ENCODE measurements at places on chromosomes 16 and 17.

DNA sequence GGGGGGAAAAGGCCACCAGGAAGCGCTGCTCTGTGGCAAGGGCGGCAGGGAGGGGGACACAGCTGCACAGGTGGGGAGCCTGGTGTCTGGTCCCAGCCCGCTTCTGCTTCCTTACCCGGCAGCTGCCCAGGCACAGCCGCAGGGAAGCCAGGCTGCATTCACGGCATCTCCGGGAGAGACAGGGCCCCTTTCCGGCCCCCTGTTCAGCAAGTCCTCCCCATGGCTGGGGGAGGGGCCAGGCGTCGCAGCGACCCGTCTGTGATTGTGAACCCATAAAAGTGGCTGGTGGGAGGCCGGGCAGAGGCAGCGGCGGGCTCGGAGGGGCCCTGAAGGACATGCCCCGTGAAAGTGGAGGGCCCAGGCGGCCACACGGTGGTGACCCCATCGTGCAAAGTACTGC, 28.7 kb downstream of the SOX8 start:
- no peak overlapping the region for H3K27ac ChIP-seq
- DNase-seq, result no peak
- H3K27me3 ChIP-seq, result peaks cover 65% of the 10 kb centered on the region
- H3K4me3 ChIP-seq, result no peak overlapping the region
- H3K4me1 ChIP-seq, result no peaks in the 10 kb centered on the region
- no peaks in the 10 kb centered on the region for H3K36me3 ChIP-seq

GRCh38 chr17:39772987-39773934, 35.5 kb downstream of the GRB7 start:
- no peak for DNase-seq
- H3K4me3 ChIP-seq, result no peak overlapping the region
- no peaks in the 10 kb centered on the region for H3K4me1 ChIP-seq
- no peak overlapping the region for H3K27ac ChIP-seq
- no peaks in the 10 kb centered on the region for H3K27me3 ChIP-seq

GRCh38 chr17:70717042-70717441, 547.7 kb downstream of the KCNJ2 start:
- H3K4me3 ChIP-seq, result no peak overlapping the region
- no peaks in the 10 kb centered on the region for H3K36me3 ChIP-seq
- H3K27me3 ChIP-seq, result no peaks in the 10 kb centered on the region
- no peaks in the 10 kb centered on the region for H3K4me1 ChIP-seq
- no peak for DNase-seq
- no peak overlapping the region for H3K27ac ChIP-seq

DNA sequence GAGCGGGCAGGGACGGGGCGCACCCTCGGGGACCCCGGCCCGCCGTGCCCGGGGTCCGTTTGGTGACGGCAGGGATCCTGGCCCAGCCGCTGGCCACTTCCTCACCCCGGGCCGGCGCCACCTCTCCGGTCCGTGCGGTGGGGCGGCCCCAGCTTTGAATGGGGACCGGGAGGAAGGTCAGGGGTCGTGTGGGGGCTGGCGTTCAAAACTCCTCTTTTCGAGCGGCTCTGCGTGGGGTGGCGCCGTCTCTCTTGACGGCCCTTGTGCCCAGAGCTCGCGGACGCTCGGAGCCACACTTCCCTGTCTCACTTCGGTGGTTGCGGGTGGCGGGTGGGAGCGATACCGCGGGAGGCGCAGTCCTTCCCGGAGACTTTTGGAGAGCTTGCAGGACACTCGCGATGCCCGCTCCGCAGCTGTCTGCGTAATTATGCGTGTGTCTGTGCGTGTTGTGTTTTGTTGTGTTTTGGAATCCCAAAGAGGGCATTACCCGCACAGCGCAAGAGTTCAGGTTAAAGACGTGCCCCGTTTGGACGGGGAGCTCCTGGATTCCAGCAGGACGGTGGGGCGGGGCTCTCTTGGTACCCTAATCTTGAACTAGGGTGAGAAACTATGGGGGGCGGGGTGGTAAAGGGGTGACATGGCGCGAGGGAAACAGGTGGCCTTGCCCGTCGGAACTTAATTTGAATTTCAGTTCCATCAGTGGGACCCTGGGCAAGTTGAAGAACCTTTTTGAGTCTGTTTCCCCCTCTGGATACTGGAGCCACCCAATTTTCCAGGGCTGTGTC, 637 bp downstream of the PLCG2 start:
- H3K4me1 ChIP-seq, result peaks cover 5% of the 10 kb centered on the region
- no peak for DNase-seq
- H3K27ac ChIP-seq, result peak overlapping the region; percentile 43
- no peaks in the 10 kb centered on the region for H3K36me3 ChIP-seq
- no peaks in the 10 kb centered on the region for H3K27me3 ChIP-seq

DNA sequence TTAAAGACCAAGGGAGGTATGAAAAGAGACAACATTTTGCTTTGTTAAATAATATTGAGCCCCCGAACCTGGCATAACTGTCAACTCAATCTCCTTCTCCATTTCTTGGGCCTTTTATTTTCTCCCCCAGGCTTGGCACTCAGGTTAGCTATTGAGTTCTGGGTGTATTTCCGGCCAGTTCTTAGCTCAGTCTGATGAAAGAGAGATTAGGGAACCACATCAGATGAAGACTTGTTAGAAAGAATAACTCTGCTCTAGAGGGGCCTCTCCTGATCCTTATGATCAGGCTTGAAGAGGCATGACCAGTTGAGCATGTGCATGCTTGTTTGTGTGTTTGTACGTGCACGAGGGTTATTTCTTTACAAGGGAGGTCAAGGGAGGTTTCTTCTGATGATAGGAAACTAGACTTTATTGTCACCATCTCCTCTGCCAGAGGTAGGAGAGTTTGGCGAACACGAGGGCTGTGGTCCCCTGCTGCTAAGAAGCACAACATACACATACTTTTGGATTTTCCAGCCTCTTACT, 29.2 kb upstream of the HS3ST2 start:
- H3K4me1 ChIP-seq, result no peaks in the 10 kb centered on the region
- H3K27me3 ChIP-seq, result no peaks in the 10 kb centered on the region
- H3K4me3 ChIP-seq, result no peak overlapping the region
- no peak overlapping the region for H3K27ac ChIP-seq
- no peaks in the 10 kb centered on the region for H3K36me3 ChIP-seq
- DNase-seq, result no peak

- peak; percentile 94 for DNase-seq
- H3K27me3 ChIP-seq, result no peaks in the 10 kb centered on the region
- H3K4me3 ChIP-seq, result peak within 1 kb of the TSS; percentile 68
- H3K4me1 ChIP-seq, result peaks cover 54% of the 10 kb centered on the region
- peaks cover 23% of the 10 kb centered on the region for H3K36me3 ChIP-seq
- peak within 1 kb of the TSS; percentile 90 for H3K27ac ChIP-seq
Observed at GRCh38 chr17:2054512-2055291, at the start of gene HIC1. Gene HIC1, plus strand, starts transcription at chr17:2055103. Its CDS starts 1,588 bp downstream, at chr17:2056691.

- no peak overlapping the region for H3K4me3 ChIP-seq
- DNase-seq, result no peak
- peaks cover 14% of the 10 kb centered on the region for H3K4me1 ChIP-seq
- H3K36me3 ChIP-seq, result peaks cover 85% of the 10 kb centered on the region
Observed at GRCh38 chr17:42700586-42701289, 18.4 kb downstream of the CNTNAP1 start.

DNA sequence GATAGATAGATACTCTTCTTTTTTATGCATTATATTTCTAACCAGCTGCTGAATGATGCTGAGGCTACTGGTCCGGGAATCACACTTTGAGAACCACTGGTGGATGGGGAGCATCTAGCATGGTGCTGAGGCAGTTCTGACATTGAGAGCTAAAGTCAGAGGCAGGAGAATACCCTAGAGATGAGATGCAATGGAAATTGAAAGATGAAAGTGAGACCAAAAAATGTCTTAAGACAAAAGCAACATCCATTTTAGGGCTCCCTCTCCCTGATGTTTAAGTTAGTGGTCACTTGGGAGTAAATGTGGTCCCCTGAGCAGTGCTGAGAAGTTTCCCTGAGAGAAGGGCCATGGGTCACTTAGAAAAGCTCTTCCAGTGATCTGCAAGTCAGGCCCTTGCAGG, 6.8 kb downstream of the PCTP start:
- H3K4me1 ChIP-seq, result peaks cover 33% of the 10 kb centered on the region
- H3K4me3 ChIP-seq, result no peak overlapping the region
- peaks cover 7% of the 10 kb centered on the region for H3K36me3 ChIP-seq

GRCh38 chr16:6891496-6891895, 441.1 kb upstream of the RBFOX1 start:
- H3K27me3 ChIP-seq, result no peaks in the 10 kb centered on the region
- H3K27ac ChIP-seq, result no peak overlapping the region
- no peaks in the 10 kb centered on the region for H3K4me1 ChIP-seq
- peak; percentile 74 for DNase-seq
- H3K4me3 ChIP-seq, result no peak overlapping the region

GRCh38 chr17:29563816-29564215, 3.0 kb downstream of the ABHD15 start:
- no peak overlapping the region for H3K4me3 ChIP-seq
- H3K27ac ChIP-seq, result no peak overlapping the region
- H3K4me1 ChIP-seq, result peaks cover 22% of the 10 kb centered on the region
- peaks cover 4% of the 10 kb centered on the region for H3K36me3 ChIP-seq
- no peak for DNase-seq

GRCh38 chr17:63975541-63976092, 2.9 kb upstream of the SCN4A start:
- DNase-seq, result no peak
- peaks cover 8% of the 10 kb centered on the region for H3K4me1 ChIP-seq
- no peaks in the 10 kb centered on the region for H3K36me3 ChIP-seq

GRCh38 chr17:81208651-81209050, 14.1 kb downstream of the CEP131 start:
- H3K27me3 ChIP-seq, result no peaks in the 10 kb centered on the region
- no peak overlapping the region for H3K4me3 ChIP-seq
- peaks cover 5% of the 10 kb centered on the region for H3K4me1 ChIP-seq
- DNase-seq, result no peak
- H3K36me3 ChIP-seq, result peaks cover 23% of the 10 kb centered on the region

- H3K36me3 ChIP-seq, result peaks cover 99% of the 10 kb centered on the region
- peaks cover 5% of the 10 kb centered on the region for H3K4me1 ChIP-seq
- H3K27ac ChIP-seq, result no peak overlapping the region
- H3K27me3 ChIP-seq, result no peaks in the 10 kb centered on the region
Observed at GRCh38 chr16:22323173-22323958, 26.2 kb downstream of the POLR3E start.

DNA sequence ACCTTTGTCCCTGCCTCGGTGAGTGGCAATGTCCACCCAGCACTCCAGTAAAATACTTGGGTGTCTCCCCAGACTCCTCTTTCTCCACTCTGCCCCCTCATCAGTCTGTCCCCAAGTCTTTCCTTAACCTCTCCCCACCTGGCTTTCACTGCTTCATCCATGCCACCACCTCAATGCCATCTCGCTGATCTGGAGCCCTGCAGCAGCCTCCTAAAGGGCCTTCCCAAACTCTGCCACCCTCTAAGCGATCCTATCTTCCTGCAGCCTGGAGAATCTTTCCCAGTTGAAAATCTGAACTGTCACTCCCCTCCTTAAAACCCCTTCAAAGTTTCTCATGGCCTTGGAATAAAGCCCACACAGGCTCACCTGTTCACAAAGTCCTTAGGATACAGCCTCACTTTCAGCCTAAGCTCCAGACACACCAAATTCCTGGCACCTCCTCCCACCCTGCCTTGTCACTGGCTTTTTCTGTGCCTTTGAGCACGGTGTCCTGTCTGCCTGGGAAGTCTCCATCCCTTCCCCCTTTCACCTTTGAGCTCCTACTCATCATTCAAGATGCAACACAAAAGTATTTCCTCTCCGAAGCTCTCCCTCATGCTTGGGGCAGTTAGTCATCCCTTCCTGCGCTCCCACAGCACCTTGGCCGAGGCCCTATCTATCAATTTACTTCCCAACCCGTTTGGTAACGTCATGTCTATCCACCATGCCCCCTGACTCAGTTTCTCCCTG, 2.8 kb downstream of the WNK4 start:
- no peak for DNase-seq
- no peak overlapping the region for H3K4me3 ChIP-seq

- H3K4me1 ChIP-seq, result no peaks in the 10 kb centered on the region
- no peak overlapping the region for H3K4me3 ChIP-seq
- H3K27ac ChIP-seq, result peak overlapping the region; percentile 61
- H3K27me3 ChIP-seq, result no peaks in the 10 kb centered on the region
- H3K36me3 ChIP-seq, result peaks cover 17% of the 10 kb centered on the region
Observed at GRCh38 chr16:55487048-55487803, 8.2 kb downstream of the MMP2 start.

DNA sequence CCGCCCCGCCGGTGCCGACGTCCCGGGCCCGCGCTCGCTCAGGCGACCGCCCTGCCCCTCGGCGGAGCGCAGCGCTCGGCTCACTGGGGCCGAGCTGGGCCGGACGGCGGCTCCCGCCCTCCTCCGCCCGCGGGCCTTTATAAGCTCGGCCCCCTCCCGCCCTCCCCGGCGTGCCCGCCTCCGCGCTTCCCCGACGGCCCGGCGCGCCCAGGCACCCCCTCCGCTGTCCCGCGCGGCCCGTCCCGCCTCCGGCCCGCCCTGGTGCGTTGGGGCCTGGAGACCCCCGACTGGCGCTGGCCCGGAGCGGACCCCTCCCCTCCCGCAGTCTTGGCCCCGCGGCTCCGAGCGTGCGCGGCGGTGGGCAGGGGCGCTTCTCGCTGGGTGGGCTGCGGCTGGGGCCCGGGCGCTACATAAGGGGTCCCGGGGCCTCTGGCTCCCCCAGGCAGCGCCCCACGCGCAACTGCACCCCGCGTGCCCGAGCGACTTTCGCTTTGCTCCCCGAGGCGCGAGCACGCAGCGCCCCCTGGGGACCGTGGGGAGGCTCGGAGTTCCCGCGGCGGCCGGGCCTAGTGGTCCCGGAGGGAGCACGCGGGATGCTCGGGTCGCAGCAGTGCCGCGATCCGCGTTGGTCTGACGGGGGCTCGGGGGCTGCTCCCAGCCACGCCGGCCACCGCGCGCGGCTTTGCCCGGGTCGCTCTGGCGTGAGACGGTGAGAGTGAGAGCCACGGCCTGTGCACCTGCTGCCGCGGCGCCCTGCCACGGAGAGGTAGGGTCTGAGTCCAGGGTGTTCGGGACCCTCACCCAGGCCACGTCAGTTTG, at the start of gene PIEZO1:
PIEZO1 (minus strand) TSS at position 115 of the 819 bp plus-strand sequence. CDS start 256 bp downstream, outside the sequence.
- H3K4me3 ChIP-seq, result peak within 1 kb of the TSS; percentile 75
- peaks cover 45% of the 10 kb centered on the region for H3K4me1 ChIP-seq
- no peaks in the 10 kb centered on the region for H3K27me3 ChIP-seq
- H3K27ac ChIP-seq, result peak within 1 kb of the TSS; percentile 99
- no peak for DNase-seq

GRCh38 chr17:2502871-2503580, 8.7 kb downstream of the METTL16 start:
- peak; percentile 53 for DNase-seq
- H3K36me3 ChIP-seq, result peaks cover 44% of the 10 kb centered on the region
- no peaks in the 10 kb centered on the region for H3K27me3 ChIP-seq
- H3K4me1 ChIP-seq, result peaks cover 2% of the 10 kb centered on the region
- H3K27ac ChIP-seq, result no peak overlapping the region

DNA sequence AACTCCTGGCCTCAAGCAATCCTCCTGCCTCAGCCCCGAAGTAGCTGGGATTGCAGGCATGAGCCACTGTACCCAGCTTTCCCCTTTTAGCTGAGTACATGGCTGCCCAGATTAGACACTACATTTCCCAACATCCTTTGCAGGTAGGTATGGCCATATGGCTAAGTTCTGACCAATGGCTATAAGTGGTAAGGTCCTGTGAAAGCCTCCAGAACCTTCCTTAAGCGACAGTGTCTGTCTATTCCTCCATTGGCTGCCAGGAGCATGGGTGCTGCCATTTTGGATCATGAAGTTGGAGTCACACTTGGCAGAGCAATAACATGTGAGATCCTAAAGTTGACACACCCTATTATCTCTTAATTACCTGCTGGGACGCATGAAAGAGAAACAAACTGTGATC, 24.4 kb upstream of the CRHR1 start:
- no peak for DNase-seq
- no peak overlapping the region for H3K27ac ChIP-seq
- H3K4me1 ChIP-seq, result no peaks in the 10 kb centered on the region
- H3K4me3 ChIP-seq, result no peak overlapping the region

GRCh38 chr17:34411646-34412421, 48.8 kb upstream of the CCL1 start:
- no peaks in the 10 kb centered on the region for H3K36me3 ChIP-seq
- H3K4me3 ChIP-seq, result no peak overlapping the region
- DNase-seq, result no peak
- no peaks in the 10 kb centered on the region for H3K27me3 ChIP-seq
- no peak overlapping the region for H3K27ac ChIP-seq

Data from esophagus muscularis mucosa (tissue), 4 donors.